ENCODE measurements at places on chromosomes 6 and 20.

DNA sequence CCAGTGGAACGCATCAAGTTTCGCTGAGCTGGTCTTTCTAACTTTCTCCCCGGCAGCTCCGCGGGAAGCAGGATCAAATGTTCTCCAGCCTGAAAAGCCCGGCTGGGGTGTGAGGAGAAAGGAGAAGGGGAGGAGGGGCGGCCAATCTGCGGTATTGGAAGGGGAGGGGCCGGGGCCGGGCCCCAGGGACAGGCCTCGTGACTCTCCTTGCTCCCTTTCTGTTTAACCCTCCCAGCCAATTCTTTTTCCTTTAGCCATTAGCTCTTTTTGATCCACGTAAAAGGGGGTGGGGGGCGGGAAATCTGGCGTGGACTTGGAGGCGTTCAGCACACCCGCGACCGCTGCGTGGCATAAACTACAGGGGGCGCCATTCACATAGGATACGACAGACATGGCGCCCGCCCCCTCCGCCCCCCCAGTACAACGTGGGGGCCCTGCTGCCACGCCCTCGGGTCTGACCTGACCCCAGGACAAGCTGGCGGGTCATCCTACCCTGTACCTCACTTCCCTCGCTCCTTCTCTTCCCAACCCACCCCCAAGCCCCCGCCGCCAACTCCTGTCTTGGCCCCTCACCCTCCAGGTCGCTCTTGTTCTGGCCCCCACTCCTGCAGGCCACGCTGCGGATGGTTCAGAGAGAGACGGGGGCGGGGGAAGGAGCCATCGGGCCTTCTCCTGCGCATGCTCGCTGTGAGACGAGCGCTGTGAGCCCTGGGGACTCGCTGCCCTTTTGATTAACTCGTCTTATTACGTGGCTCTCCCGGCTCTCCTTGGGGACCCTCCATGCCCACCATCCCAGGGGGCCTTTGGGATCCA lies 7.8 kb upstream of the MDGA1 start:
- no peak for DNase-seq

GRCh38 chr20:41166201-41167117 lies 29.1 kb downstream of the PLCG1 start:
- no peak for DNase-seq

DNA sequence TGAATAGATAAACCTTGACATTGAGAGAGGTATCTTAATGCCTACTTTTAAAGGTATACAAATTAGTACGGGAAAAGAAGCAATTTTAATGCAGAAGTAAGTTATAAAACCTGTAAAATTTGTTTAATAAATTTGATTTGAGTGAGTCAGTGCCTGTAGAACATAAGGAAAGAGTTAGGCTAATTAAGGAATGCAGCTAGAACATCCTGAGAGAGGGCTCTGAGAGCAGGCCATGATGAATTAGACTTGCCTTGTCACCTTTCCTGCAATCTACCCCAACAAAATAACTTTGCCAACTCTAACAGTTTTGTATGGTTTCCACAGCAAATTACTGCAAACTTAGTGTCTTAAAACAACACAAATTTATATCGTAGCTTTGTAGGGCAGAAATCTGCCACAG lies 700.8 kb downstream of the RFPL4B start:
- DNase-seq = no peak

GRCh38 chr6:97689078-97689754 lies 406.2 kb upstream of the MMS22L start:
- DNase-seq = no peak

- peak; percentile 82 for DNase-seq
Measured at GRCh38 chr20:41734506-41734945, 116.3 kb upstream of the CHD6 start.

DNA sequence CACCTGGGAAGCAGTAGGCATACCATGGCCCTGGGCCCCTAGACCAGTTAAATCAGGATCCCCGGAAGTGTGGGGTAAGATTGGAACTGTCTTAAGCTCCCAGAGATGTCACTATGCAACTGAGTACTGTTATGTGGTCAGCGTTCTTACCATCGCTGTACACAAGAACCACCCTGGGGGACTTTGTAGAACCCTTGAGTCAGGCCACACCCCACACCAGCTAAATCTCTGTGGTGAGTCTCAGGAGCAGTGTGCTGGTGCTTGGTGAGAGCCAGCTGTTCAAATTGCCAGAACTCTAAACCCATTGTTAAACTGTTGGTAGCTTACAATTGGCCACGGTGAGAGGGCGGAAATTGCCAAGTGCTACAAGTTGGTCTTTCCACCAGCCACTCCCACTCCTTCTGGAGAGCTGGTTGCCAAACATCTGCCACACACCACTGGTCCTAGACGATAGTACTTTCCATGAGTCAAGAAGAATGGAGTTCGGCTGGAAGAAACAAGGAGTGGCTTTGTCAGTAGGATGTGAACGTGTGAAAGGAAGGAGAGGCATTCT lies 80.5 kb upstream of the SYNDIG1 start:
- no peak for DNase-seq

GRCh38 chr6:8085053-8085511 lies 17.3 kb downstream of the EEF1E1 start:
- peak; percentile 58 for DNase-seq

DNA sequence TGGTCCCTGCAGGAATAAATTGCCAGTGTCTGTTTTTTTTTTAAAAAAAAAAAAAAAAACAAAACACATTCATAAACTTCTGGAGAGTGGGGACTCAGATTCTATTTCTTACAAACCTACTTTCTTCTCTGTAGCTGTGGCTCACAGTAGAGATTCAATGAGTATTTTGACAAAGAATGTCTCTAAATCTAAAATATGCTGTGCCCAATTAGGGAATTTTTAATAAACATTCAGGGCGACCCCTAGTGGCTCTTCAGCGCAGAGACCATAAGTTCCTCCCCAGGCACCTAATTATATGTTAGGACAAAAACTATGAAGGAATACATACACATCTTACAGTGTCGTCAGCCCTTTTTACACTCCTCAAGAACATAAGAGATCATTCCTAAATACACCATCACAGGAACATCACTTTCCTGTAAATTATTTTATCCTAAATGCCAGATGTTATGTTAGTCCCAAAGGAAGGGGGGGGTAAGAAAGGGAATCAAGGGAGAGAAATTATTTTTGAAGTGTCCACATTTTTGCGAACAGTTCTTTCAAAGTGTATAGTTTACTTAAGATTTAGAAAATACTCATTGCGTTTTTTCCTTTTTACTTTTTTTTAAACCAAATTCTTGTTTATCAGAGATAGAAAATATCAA lies 21.8 kb upstream of the NAA20 start:
- peak; percentile 37 for DNase-seq

DNA sequence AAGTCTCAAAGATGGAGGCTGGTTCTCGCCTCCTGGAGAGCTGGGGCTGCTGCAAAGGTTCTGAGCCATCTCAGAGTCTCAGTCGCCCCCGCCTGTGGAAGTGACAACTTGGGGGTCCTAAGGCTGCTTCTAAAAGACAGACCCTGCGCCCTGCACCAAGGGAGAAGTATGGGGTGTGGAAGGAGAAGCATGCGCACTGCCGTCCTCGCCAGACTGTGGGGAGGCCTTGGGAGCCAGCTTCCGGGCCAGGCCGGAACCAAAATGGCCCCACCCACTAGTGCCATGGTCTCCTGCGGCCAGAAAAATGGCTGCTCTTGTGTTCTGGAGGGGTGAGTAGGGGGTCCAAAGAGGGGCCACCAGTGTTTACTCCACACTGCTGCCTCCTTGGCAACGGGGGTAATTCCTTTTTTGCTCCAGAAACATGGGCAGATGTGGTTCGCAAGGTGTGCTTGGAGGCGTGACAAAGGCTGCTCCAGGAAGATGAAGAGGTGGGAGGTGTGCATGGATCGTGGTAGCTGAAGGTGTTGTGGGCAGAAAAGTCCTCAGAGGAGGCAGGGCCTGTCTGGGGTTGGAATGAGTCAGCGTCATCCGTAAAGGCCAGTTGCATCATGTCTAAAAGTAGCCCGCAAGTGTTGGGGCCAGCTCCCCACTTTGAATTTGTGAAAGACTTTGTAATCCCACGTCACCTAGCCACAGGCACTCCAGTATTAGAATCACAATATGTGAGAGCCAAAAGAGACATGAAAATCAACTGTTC lies 329.8 kb upstream of the SOX4 start:
- no peak for DNase-seq

- DNase-seq = no peak
Measured at GRCh38 chr6:116157391-116157790, 31.5 kb upstream of the COL10A1 start.

DNA sequence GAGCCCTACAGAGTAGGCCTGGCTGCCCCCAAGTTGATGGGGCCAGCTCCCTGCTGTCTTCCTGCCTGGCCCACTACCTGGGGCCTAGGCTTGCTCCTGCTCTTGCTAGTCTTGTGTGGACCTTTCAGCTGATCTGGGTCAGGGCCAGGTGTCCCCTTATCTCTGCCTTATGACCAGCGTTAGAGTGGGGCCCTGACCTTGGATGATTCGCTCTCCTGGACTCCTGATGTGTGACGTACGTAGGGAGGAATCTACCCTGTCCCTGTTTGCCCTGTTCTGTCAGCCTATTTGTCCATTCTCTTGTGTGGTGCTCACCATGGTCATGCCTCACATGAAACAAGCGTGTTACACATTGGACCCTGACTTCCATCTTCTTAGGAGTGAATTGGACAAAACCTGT lies 571.8 kb downstream of the QKI start:
- DNase-seq = peak; percentile 67

DNA sequence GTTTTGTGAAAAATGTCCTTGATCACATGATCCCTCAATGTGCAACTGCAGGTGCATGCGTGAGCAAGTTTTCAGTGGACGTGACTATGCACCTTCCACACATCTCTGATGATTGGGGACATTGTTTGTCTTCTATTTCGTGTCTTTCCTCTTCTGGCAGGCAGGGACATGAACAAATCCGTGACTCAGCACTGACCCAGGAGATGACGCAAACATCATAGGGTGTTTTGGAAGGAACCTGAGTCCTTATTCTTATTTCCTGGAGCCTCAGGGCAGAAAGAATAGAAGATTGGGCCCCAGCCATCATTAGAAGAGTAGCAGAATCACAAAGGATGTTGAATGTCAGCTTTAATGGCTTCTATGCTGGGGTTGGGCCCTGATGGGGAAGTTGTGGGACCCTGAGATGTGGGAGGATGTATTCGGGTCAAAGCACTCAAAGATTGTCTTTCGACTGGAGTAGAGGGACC lies 11.9 kb upstream of the SIRPD start:
- no peak for DNase-seq

DNA sequence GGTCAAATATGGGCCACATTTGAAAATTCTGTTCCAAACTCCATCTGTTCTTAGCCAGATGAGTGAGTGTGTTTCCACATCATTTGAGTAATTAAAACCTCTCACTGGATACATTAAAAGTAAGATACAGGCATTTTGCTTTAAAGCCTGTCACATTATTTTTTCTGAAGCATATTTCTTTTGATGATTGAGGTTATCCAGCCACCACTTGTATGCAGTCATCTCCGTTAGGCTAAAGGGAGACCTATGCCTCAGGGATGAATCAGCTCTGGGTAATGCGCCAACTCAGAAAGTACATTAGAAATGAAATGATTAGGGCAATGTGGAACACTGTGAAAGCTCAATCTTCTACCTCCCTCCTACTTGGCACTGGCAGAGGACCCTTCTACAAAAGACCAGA lies 90.7 kb downstream of the SNAP25 start:
- no peak for DNase-seq

GRCh38 chr6:25089442-25089841 lies 153.7 kb upstream of the RIPOR2 start:
- DNase-seq = no peak

- DNase-seq = no peak
Measured at GRCh38 chr6:6717953-6718352, 129.4 kb downstream of the LY86 start.

DNA sequence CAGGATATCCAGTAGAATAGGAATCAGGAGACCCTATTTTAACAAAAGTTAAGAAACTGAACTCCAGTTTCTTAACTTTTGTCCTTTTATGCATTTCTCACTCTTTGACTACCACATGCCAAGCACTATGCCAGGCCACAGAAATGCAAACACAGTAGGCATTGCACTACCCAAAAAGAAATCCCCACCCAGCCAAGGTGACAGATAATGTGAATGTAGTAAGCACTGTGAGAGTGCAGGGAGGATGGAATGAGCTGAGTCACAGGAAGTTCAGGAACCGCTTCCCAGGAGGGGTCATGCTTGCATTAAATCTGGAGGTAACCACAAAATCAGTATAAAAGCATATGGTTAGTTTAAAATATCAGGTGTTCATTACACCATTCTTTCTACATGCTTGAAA lies 20.1 kb upstream of the FAM83C start:
- DNase-seq = no peak

DNA sequence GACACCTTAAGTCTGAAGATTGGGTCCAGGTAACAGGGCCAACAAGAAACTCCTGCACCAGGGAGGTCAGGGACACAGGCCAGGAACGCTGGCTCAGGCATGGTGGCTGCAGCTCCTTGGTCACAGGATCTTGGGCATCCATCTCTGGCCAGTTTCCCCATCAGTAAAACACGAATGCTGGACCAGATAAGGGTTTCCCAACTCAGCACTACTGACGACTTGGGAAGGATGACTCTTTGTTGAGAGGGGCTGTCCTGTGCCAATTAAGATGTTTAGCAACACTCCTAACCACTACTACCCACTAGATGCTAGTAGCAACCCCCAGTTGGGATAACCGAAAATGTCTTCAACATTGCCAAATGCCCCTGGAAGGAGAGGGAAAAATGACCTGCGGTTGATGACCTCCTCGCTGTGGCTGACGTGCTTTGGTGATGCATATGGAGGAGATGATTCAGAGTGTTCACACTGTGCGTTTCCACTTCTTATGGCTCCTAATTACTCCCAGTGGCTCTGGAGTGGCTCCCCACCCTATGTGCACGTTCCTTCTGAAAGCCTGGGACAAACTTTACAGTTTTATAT lies 261.9 kb downstream of the CDH26 start:
- no peak for DNase-seq

GRCh38 chr20:62116558-62117361 lies 5.5 kb upstream of the LSM14B start:
- no peak for DNase-seq

DNA sequence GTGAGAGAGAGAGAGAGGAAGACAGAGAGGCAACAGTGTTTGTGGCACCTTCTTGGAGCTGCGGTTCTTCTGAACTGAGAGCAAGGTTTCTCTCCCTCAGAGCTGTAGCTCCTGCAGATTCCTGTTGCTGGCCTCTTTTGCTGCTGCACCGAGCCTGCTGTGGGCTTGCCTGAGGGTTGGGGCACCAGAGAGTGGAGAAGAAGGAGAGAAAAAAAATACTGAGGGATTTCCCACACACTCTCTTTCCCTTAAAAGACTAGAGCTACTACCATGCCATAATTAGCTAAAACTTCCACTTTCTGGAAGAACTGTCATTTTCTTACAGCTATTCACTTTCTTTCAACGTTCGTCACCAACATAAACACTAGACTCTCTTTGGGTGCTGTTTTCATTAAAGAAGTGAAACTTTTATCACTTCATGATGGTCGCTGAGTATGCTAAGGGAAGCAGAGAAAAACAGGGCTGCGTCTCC lies 18.2 kb upstream of the ECI2 start:
- DNase-seq = no peak

- no peak for DNase-seq
Measured at GRCh38 chr6:114138577-114139248, 167.8 kb upstream of the HDAC2 start.

All from Caco-2 (cell line).